T follicular helper cell (primary cell): ENCODE measurements at places on chromosomes 3 and 15.

DNA sequence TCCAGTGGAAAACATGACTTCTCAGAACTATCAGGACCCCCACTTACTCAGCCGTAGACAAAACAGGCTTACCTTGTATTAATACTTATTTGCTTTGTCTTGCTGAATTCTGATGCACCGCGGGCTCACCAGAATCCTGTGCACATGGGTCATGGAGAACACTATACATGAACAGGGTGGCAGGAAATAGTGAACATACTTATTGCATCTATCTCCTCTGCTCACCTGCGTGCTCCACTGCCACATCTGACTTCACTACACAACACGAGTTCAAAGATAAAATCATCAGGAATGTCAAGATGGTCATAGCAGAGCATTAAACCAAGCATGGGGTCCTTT is 10.7 kb upstream of the MAPK6 start:
- DNase-seq: no peak

DNA sequence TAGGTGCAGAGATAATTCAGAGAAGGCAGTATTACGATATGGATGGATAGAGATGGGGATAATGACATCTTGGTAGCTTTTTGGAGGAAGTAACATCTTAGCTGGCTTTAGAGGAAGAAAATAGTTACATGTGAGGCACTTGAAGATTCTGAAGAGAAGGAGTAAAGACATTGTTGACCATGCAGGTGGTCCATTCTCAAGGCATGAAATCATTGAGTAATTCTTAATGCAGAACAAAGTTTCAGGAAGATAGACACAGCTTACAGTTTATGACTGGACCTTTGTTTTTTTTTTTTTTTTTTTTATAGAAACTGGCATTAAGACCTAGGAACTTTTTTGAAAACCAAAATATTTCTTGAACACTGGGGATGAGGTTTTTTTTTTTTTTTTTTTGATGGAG is 28.2 kb downstream of the MBNL1 start:
- DNase-seq: no peak

DNA sequence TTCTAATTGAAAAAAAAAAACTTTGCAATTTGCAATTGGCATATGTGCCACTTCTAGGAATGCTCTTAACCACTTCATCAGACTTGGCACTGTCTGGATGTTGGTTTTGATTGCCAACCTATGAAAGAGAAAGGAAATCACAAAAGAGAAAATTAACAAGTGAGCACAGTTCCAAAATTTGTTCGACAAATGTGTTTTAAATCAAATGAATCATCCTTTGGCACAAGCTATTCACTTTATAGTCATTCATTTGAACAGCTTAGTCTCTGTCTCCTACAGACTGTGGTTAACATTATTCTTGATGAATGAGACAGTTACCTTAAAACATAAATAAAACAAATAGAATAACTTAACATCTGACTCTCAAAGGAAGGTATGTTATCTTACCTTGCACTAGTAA is 265.0 kb downstream of the EPHA3 start:
- no peak for DNase-seq

GRCh38 chr3:179450901-179451264 is 387 bp downstream of the GNB4 start:
- no peak for DNase-seq

DNA sequence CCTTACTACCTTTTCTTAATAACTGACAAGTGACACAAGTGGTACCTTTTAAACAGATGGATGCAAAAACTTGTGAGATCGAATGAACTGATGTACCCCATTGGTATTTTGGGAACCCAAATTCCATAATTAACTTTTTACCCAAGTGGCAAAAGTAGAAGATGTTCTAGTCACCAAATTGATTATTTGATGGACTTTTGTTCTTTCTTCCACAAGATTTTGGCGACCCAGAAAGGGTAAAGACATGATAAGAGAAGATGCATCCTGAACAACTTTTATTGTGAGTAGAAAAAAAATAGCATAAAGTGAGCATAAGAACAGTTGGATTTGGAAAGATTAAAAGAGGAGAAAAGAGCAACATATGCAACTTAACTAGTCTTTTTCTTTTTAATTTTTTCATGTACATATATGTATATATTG is 159.5 kb downstream of the TIGIT start:
- no peak for DNase-seq

- no peak for DNase-seq
Measured at GRCh38 chr3:127794402-127794801, 27.9 kb downstream of the MGLL start.

DNA sequence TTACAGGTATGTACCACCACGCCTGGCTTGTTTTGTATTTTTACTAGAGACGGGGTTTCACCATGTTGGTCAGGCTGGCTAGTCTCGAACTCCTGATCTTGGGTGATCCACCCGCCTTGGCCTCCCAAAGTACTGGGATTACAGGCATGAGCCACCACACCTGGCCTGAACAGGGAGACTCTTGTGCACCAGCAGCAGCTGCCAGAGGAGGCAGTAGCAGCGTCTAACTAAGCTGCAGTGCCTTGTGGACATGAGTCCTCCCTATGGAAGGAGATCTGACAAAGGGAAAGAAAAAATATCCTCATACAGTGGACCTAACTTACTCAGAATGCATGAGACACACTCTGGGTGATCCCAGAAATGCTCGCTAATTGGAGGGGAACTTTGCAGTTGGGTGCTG is 36.8 kb upstream of the NEO1 start:
- DNase-seq: no peak
